ENCODE measurements at places on chromosomes 12 and 14.

DNA sequence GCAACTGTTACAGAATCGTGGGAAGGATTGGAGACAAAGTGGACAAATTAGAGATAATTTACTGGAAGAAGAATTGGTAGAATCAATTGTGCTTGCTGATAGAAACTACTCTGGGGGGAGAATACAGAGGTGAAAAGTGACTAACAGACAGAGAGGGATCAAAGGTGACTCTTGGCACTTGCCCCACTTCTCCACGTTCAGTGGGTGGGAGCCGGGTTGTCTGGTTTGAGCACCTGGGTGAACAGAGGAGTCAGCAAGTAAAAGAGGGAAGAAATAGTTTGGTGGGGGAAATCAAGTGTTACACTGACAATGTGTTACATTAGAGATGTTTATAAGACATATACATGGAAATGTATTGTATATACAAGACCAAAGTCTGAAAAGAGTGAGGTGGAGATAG lies 69.1 kb downstream of the PPP2R5E start:
- DNase-seq, result no peak

DNA sequence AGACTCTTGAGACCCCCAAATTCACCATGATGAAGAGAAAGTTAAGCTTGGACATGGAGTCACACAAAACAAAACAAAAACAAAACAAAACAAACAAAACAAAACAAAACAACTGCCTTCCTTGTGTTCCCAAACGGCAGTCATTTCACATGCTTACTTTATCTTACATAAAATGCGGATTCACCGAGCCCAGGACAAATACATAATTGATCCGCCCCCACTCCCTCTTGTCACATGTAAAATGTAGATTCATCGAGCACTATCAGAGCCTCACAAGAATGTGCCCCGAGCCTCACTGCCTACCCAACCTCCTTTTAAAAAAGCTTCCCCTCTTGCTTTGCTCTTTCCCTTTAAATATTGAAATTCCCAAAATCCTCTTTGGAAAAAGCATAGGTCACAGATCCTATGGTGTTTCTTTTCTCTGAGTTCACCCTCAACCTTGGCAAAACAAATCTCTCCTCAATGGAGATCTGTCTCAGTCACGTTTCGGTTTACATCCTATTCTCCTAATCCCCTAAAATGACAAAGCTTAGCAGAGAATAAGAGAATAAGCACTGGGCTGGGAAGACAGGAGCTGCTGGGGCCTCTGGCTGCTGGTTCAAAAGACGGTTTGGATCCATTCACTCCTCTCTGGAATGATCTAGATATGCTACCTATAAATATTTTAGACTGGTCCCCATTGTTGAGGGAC lies 83.7 kb downstream of the NINJ2 start:
- no peak for DNase-seq

GRCh38 chr14:23300687-23301223 lies 1.9 kb downstream of the PPP1R3E start:
- DNase-seq, result no peak

DNA sequence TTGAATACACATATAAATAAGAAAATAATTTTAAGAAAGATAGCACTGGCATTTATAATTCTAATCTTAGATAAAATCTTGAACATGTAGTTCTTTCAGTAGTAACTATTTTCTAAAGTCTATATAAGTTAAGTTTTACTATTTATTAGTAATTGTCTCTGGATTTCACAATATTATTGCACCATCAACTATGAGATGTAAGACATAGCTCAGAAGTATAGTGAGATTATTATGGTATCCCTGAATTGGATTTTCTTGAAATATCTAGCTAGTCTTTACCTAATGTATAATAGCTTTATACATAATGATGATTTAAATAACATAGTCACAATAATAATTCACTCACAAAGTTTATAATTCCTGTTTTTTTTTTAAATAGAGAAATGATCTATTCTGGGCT lies 6.7 kb downstream of the CLEC12A start:
- DNase-seq, result no peak

DNA sequence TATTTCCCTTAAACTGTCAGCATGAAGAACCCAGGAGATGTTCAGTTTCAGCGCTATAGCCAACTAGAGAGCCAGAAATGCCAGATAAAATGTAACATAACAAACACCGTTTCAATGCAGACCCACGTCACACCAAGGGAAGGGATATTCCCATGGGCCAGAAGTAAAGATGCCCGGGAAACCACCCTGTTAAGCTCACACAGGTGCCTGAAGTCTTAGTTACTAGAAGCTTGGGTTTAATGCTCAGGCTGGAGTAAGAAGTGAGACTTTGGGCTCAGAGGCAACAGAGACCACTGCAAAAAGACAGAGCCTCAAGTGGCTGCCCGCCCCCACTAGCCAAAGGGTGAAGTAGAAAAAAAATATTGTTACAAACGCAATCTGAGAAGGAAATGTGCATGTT lies 52.3 kb downstream of the SYNE3 start:
- DNase-seq, result no peak

GRCh38 chr12:20547816-20548575 lies 147.1 kb upstream of the SLCO1C1 start:
- DNase-seq, result peak; percentile 52

Data from fibroblast of gingiva (primary cell).